ENCODE measurements at places on chromosomes 4 and X. TPM values are rescaled to one million over a fixed set of nuclear protein-coding genes. Genes with fewer than 3 reads are reported as not detected.

NHSL2 gene
- 8.4 TPM for total RNA-seq

POU3F4 gene
- 2.0 TPM for total RNA-seq

MED28 gene
- total RNA-seq, result 50.5 TPM

BEX5 gene
- total RNA-seq, result 80.3 TPM

LAMP2 gene
- 350 TPM for total RNA-seq

LRP2BP gene
- 12.4 TPM for total RNA-seq

DUSP21 gene
- total RNA-seq, result not detected

FAM13A gene
- 102 TPM for total RNA-seq

MSN gene
- total RNA-seq, result 61.9 TPM

MUC7 gene
- not detected for total RNA-seq

SPP1 gene
- total RNA-seq, result 158 TPM

SOWAHB gene
- total RNA-seq, result 12.0 TPM

C4orf36 gene
- total RNA-seq, result 2.6 TPM

NDP gene
- 31.0 TPM for total RNA-seq

EDNRA gene
- 4.4 TPM for total RNA-seq

CYLC1 gene
- total RNA-seq, result not detected

EDA gene
- total RNA-seq, result 1.9 TPM

DGKK gene
- 0.15 TPM for total RNA-seq

CLIC2 gene
- total RNA-seq, result 7.6 TPM

CFI gene
- total RNA-seq, result 4.6 TPM

PAGE5 gene
- total RNA-seq, result not detected

IBSP gene
- total RNA-seq, result not detected

NAA11 gene
- not detected for total RNA-seq

CDKL2 gene
- 29.6 TPM for total RNA-seq

FRG2 gene
- not detected for total RNA-seq

CXCL5 gene
- 0.70 TPM for total RNA-seq

PCSK1N gene
- 288 TPM for total RNA-seq

NPY2R gene
- total RNA-seq, result 0.70 TPM

HTR2C gene
- 2.8 TPM for total RNA-seq

ZFP92 gene
- 6.1 TPM for total RNA-seq

ADAM29 gene
- 0.49 TPM for total RNA-seq

STBD1 gene
- total RNA-seq, result 2.3 TPM

SYTL5 gene
- 3.0 TPM for total RNA-seq

BMX gene
- 0.32 TPM for total RNA-seq

SPANXA2 gene
- total RNA-seq, result not detected

NEXMIF gene
- 23.1 TPM for total RNA-seq

STOX2 gene
- total RNA-seq, result 83.9 TPM

MAGEC2 gene
- not detected for total RNA-seq

VEGFD gene
- 2.8 TPM for total RNA-seq

HDX gene
- 13.5 TPM for total RNA-seq

MAGEA8 gene
- total RNA-seq, result not detected

MAML3 gene
- total RNA-seq, result 4.7 TPM

HSFX1 gene
- total RNA-seq, result 6.3 TPM

FHDC1 gene
- 2.8 TPM for total RNA-seq

PPEF1 gene
- 3.5 TPM for total RNA-seq

SLC6A8 gene
- 125 TPM for total RNA-seq

SRPX2 gene
- 1.5 TPM for total RNA-seq

PABPC1L2A gene
- total RNA-seq, result 18.0 TPM

CD38 gene
- 11.2 TPM for total RNA-seq

TEX11 gene
- not detected for total RNA-seq

FABP2 gene
- not detected for total RNA-seq

RIPPLY1 gene
- not detected for total RNA-seq

CCDC149 gene
- 33.9 TPM for total RNA-seq

GCNA gene
- 7.3 TPM for total RNA-seq

ZIC3 gene
- total RNA-seq, result 5.2 TPM

PDZD4 gene
- total RNA-seq, result 380 TPM

TMEM255A gene
- total RNA-seq, result 9.7 TPM

Data from dorsolateral prefrontal cortex (tissue), 122 donors.